AG10803 (cell line): ENCODE measurements at places on chromosomes 16 and 17.

- DNase-seq, result no peak
Measured at GRCh38 chr17:32443827-32444300, 446 bp upstream of the PSMD11 start.

DNA sequence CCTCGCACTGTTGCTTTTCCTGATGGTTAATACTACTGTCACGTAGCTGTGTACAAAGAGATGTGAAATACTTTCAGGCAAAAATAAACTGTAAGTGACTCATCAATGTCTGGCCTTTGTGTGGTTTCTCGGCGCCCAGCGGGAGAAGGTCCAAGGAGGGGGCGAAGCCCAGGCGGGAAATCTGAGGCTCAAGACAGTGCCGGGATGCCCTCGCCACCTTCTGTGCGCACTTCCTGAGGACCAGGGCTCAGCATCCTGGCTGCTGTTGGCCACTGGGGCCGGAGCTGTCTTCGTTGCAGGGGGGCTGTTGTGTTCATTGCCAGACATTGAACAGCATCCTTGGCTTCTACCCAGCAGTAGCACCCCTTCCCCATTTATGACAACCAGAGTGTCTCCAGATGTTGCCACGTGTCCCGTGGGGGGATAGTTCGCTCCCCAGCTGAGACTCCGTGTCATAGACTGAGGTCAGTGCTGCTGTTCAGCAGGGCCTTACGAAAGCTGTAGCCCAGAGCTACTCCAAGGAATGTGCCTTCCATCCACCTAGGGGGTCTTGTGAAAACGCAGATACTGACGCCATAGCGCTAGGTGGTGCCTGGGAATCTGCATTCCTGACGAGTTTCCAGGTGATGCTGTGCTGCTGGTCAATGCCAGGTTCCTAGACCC lies 67.3 kb upstream of the PLCG2 start:
- DNase-seq, result peak; percentile 92

DNA sequence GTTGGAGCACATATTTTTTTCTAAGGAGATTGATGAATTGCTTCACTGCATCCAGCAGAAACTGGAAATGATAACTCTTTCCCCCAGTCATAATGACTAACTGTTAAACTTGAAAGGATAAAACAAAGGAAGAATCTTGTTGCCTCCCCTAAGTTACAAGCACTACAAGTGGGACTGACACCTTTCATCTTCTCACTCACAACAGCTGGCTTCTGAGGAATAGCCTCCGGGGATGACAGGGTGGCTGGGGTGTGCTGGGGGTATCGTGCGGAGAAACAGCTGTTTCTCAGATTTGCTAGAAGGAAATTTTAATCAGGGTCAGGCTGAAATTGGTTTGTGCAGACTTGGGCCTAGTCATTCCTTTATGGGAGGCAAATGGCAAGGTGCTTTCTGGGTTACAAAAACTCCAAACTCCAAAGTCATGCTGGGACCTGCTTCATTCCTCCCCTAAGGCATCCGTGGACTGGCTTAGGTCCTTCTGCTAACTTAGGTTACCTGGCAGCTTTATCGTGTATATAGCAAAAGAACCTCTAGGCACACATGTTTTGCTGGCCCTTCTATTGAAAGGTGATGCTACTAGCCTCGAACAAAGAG lies 557.2 kb downstream of the TOX3 start:
- no peak for DNase-seq

- no peak for DNase-seq
Measured at GRCh38 chr17:58328195-58329034, at the start of gene TSPOAP1. TSS of gene TSPOAP1 (minus strand) at chr17:58328795. CDS start at chr17:58327920, 875 bp downstream.

- peak; percentile 56 for DNase-seq
Measured at GRCh38 chr17:8004899-8005298, 2.5 kb downstream of the GUCY2D start.

GRCh38 chr16:31350275-31351005 lies 4.5 kb upstream of the ITGAX start:
- no peak for DNase-seq

DNA sequence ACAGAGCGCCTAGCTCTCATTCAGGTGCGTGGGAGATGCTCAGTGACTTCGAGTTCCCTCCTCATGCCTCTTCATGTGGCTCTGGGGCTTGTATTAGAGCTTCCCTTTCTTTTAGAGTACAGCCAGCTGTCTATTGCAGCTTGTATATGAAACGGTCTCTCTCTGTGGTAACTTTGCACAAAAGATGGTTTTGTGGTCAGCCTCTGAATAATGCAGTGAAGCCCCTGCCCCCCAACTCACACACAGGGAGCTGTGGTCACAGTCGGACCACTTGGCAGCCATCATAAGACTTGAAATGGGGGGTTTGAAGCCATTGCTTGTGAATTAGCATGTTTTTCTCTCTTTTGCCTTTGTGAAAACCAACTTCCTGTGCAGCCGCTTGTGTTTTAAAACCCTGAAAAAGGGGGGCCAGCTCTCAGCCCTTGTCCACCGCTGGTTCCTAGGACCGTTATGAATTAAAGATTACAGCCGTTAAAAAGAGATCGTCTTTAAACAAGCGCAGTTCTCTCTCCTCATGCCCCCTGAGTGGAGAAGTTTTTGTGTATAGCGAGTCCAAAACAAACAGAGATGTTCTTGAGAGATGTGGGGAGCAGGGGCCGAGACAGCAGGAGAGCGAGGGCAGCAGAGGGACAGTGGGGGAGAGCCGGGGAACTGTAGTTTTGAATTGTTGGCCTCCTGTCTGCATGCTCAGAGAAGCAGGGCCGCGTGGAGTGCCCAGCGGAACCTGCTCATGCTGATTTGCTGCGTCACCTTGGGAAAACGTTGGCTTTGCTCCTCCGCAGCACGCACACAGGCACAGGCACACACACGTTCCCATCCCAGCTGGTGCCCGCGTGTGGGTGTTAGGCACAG lies 199.0 kb downstream of the MSI2 start:
- DNase-seq, result peak; percentile 38

- DNase-seq, result no peak
Measured at GRCh38 chr17:50534222-50534978, 1.9 kb downstream of the EPN3 start.

DNA sequence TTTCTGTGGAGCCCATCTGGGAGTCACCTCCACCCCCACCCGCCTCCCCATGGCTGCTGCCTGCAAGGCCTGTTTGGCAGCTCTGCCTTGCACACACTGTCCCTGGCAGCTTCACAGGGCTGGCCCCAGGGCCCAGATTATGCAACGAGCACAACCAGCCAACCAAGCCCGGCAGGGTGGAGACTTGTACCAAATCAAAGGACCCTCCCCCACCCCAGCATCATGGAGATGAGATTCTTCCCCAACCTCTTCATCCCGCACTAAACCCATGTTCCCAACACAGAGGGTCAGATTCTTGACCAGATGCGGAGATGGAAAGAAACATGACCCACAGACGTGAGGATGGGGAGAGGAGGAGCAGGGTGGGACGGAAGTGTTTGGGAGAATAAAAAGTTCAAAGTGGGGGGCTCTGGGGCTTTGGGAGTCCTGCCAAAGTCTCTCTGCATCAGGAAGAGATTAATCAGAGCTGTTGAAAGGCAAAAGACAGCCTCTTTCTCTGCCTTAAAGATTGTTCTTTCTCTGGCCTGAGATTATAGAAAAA lies 3.8 kb downstream of the SMARCD2 start:
- DNase-seq, result peak; percentile 93

DNA sequence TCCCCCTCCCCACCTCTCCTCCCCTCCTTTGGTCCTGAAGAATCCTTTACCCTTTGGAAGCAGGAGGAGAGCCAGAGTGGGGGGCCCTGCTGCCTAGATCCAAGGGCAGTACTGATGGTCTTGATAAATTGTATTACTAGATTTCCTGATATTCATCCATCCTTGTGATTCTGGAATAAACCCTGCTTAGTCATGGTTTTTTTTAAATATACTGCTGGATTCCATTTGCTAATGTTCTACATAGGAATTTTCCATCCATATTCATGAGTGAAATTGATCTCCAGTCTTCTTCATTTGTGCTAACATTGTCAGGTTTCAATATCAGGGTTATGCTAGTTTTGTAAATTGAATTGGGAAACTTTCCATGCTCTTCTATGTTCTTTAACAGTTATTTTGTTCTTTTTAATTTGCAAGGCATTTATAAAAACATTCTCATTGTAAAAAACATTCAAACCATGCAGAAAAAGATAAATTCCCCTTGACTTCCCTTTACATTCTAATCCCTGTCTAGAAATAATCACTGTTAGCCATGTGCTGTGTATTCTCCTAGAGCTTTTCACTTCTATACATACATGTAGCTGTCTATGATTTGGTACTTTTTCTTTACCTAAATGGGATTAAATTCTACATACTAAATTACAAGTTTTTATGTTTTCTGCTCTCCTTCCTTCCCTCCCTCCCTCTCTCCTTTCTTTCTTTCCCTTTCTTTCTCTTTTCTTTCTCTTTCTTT lies 56.7 kb downstream of the CCDC42 start:
- DNase-seq, result no peak

DNA sequence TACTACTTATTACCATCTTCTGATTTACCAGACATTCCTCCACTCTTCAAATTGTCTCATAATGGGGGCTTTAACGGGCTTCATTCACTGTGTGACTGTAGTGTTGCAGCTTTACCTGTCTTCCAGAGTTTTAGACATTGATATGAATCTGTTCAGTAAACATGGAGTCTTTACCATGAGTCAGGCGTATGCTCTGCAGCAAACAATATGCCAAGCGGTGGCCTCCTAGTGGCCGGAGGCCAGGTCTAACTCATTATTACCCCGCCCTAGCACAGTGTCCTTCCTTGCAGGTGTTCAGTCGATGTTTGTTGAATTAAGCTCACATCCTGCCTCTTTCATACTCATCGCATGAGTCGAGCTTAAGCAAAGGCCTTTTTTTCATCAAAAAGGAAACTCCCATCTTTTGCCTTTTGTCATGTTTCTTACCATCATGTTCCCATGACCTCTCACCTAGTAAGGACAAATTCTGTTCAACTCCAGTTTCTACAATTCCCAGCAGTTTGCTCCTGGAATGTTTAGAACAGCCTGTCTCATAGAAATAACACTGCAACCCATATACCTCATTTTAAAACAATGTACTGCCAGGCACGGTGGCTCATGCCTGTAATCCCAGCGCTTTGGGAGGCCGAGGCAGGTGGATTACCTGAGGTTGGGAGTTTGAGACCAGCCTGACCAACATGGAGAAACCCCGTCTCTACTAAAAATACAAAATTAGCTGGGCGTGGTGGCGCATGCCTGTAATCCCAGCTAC lies 39.4 kb downstream of the TUBD1 start:
- DNase-seq, result peak; percentile 92

- no peak for DNase-seq
Measured at GRCh38 chr17:60525328-60525684, 736 bp downstream of the APPBP2 start.
